NCI-H345 (cell line): ENCODE measurements at places on chromosomes 3 and 15.

DNA sequence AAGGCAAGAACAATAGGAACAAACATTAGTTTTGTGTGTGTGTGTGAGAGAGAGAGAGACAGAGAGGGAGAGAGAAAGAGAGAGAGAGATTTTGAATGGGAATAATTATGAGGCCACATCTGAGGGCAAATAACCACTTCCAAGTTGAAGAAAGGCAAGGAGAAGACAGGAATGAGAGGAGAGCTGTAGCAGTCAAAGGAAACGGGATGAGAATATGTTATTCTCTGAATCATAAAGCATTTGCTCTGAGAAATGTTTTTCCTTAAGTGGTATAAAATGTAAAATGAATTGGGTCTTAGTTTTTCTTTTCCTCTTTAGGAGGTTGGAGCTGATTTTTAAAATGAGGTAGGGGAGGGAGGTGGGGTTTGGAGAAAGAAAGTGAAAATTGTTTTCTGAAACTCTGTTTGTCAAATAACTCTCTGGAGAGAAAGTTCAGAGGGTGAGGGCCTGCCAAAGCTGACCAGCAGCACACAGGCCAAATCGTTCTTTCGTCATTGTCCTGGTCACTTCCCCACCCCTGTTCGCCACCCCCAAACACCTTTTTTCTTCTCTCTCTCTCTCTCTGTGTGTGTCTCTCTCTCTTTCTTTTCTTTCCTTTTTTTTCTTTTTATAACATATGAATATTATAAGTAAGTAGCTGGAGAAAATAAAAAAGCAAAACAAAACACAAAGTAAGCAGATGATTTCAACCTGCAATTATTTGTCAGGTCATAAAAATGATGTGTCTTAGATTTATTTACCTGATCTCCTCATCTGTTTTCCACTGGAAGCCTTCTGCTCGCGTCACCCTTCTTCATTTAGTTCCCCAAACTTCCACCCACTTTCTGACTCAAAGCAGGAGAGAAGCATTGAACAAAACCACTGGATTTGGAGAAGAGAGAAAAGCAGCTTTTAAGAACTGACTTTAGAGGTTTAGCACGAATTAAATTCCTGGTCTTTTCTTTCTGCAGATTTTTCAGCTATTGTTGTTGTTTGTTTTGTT is 110.6 kb downstream of the LPP start:
- DNase-seq: no peak

GRCh38 chr3:194128202-194128918 is 7.6 kb upstream of the HES1 start:
- DNase-seq: no peak

DNA sequence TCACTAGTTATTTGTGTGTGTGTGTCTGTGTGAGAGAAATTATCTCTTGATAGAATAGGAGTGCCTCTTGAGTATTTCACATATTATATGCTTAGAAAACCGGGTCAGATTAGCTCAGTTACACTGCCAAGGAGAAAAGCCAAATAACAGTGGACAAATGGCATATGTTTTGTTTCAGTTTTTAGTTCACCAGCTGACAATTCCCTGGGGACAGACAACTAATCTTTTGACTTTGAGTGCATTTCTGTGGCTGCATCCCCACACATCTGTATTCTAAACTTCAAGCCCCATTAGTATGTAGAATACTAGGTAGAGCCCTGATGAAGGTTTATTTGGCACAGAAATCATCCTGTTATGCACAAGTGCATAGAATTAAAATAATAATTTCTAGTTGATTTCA is 227.7 kb upstream of the CNTN3 start:
- DNase-seq: no peak

- DNase-seq: no peak
Observed at GRCh38 chr3:69204315-69204957, 82.0 kb upstream of the LMOD3 start.

GRCh38 chr3:111808439-111808838 is 50.6 kb upstream of the PHLDB2 start:
- DNase-seq: no peak

GRCh38 chr3:197088370-197088769 is 58.8 kb upstream of the MELTF start:
- DNase-seq: no peak

DNA sequence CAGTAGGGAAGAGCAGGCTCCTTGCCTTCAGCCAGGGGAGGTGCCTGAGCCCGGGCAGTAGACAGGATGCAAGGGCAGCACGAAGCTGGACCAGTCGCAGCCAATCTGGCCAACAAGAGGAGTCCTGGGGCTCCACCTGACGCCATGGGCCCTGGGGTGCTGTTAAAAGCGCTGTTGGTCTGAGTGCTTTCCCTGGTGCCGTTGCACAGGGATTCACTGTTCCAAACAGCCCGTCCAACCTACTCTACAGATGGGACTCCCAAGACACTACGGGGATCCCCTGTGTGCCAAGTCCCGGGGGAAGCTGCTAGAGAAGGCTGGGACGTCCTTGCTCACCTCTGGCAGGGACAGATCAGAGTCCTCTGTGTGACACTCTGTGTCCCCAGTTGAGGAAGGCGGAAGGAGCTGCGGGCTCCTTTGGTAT is 632 bp downstream of the CTSH start:
- no peak for DNase-seq

- DNase-seq: no peak
Observed at GRCh38 chr3:196120291-196120951, 38.5 kb upstream of the TFRC start.

- DNase-seq: no peak
Observed at GRCh38 chr3:128315313-128315712, 151.4 kb downstream of the DNAJB8 start.

DNA sequence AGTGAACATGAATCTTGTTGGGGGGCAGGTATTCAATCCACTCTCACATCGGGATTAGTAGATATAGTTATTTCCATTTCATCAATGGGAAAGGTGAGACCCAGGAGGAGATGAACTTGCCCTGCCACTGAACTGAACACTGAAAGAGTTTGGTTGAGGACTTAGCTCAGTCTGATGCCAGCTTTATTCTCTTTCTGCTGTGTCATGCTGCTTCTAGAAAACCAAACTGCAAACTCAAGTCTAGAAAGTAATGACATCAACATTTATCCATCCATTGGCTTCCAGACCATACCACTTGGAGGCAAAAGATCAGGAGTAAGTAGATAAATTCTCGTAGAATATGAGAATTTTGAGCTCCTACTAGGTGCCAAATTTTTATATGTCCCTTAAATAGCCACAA is 288.0 kb upstream of the CTNNB1 start:
- no peak for DNase-seq

DNA sequence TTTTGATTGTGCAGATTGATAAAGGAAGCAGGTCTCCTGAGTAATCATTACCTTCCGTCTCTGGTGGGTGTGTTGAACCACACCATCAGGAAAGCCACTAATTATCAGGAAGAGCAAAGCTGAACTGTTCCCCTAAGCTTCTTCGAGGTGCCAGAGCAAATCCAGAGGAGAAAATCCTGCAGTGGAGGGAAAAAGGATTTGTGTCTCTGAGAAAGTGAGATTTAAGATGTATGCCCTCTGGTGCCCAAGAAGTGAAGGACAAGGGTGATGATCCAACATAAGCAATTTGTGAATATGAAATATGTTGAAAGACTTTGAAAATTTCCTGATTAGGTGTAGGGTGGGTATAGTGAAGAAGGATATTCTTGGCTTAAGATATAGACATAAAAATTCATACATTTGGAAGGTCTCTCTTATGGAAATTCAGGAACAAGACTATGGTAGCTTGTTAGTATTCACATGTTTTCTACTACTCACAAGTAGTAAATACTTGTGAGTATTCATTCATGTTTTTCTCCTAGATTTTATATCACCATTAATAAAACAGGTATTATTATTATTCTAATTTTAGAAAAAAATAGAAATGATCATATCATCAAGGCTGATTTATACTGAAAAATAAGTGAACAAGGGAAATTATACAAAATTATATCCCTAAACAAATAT is 34.8 kb downstream of the COMMD2 start:
- peak; percentile 25 for DNase-seq

DNA sequence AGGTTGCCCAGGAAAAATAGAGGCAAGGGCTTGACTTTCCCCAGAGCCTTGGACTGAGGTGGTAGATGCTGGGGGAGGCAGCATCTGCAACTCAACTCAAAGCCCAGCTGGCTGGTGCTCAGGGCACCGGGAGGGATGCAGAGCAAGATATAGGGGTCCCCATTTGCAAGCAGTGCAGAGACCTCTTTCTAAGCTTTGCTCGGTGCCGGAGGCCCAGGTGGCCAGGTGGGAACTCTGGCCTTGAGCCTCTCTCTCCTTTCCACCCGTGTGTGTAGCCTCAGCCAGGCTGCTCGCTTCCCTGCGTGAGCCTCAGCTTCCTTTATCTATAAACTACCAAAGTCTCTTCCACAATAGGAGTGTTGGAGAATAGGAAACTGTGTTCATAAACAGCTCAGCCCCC is 36.5 kb downstream of the SLC6A6 start:
- DNase-seq: no peak

DNA sequence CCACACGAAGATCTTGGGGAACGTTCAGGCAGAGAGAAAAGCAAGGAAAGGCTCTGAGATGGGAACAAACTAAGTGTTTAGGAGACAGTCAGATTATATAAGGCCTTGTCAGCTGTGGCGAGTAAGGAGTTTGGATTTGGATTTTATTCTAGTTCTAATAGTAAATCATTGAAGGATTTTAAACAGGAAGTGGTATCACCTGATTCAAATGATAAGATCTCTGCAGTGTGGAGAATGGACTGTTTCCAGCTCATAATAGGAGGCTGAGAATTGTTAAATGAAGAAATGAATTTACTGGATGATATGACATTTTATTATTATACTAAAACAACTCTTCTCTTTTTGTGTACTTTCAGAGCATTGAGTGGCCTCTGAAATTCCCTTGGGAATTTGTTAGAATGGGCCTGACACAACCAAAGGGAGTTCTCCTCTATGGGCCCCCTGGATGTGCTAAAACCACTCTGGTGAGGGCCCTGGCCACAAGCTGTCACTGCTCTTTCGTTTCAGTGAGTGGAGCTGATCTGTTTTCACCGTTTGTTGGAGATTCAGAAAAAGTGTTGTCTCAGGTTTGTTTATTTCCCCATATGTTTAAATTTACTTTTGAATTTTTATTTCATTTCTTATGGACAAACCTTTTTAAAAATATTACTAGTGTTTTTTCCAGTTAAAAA is 36.0 kb upstream of the GATM start:
- no peak for DNase-seq

DNA sequence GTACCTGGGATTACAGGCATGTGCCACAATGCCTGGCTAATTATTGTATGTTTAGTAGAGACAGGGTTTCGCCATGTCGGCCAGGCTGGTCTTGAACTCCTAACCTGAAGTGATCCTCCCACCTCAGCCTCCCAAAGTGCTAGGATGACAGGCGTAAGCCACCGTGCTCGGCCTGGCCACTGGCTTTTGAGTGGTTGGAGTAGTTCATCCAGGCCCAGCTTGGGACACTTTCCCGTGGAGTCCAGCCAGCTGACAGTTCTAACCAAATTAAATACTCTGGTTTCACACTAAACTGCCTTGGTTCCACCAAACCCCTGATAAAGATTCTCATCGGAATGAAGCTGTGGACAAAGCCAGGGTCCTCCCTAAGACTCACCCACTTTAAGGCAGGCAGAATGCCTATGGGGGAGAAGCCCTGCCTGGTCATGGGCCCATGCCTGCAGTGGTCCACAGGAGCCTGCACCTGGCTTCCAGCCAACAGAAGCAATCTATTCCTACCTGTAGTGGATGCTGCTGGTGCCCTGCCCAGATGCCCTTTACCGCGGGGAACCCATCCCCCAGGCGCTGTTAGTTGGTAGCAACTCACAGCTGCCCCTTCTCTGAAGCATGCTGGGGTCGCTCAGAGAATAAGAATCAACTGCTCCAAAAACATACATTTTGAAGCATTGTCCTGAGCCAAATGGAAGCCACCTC is 5.2 kb upstream of the SLC28A1 start:
- DNase-seq: no peak

DNA sequence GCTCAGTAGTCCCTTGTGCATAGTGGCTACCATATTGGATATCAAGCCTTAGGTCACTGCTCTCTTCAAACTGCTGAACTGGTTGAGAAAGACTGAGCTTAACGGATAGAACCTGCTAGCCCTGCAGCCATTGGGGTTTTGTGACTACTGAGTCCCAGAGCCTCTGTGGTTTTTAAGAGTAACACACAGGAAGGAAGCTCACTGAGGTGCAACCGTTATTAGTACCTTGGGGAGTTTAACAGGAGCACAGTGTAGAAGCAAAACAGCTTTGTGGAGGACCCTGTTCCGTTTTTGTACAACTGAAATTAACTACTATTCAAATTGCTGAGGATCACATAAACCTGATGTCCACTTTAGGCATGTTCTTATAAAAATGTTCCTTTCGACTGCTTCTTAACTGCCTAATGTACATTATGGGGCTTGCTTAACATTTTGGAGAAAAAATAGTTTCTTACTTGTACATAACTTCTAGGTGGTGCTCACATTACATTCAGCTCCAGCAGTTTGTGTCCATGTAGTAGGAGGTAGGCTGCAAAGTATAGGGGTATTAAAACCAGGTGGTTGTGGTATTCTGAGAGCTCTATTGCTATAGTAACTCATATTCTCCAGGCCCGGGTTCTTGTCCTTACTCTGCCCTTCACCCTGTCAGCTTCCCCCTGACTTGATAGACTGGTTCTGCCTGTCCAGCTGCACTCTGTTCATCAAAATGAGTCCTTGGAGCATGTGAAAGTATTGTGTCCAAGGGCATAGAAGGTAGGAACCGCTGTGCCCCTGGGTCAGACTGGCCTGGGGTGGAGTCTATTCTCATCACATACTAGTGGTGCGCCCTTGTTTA is 17.3 kb downstream of the PXK start:
- no peak for DNase-seq

DNA sequence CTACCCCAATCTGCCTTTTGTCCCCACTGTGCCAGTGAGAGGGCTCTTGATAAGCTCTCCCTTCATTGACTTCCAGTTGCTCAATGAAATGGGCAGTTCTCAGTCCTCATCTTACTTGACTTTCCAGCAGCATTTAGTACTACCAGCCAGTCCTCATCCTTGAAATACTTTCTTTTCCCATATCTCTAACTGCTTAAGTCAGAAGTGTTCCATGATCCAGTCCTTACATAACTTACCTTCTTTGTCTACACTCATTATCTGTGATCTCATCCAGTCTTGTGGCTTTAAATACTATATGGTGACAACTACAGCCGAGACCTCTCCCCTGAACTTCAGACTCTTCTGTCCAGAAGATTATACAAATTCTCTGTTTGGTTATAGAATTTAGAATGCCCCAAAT is 28.7 kb downstream of the RARRES1 start:
- DNase-seq: no peak

DNA sequence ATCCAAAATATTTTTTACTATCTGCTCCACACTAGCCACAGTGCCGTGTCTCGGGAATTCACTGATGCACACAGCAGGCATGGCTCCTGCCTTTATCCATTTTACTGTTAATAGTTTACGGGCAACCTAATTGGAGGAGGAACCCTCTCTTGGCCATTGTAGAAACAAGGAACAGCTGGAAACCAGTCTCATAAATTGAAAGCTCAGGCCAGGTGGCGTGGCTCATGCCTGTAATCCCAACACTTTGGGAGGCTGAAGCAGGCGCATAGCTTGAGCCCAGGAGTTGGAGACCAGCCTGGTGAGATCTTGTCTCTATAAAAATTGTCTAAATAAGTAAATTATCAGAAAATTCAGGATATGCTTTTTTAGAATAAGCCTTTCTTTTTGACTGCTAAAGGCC is 39.0 kb downstream of the IL5RA start:
- DNase-seq: no peak

- no peak for DNase-seq
Observed at GRCh38 chr3:169945313-169945712, 21.3 kb upstream of the SEC62 start.
